ENCODE measurements at places on chromosomes 2 and 18.

DNA sequence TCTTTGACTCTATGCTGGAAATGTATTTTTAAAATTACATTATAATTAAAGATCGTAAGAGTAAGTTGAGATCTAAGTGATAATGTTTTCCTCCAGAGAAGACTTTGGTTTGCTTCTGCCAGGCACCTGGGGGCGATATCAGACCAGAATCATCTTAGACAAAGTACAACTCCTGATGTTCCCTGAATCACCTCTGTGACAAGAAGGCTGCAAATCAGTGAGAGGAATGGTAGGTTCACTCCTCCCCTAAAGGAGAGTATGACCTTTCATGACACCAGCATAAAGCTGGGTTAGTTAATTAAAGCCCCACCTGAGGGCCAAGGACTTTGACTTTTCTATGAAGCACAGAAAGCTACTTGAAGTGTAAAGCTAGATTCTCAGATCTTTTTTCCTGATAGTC is 114.4 kb upstream of the DTNA start:
- DNase-seq = no peak

DNA sequence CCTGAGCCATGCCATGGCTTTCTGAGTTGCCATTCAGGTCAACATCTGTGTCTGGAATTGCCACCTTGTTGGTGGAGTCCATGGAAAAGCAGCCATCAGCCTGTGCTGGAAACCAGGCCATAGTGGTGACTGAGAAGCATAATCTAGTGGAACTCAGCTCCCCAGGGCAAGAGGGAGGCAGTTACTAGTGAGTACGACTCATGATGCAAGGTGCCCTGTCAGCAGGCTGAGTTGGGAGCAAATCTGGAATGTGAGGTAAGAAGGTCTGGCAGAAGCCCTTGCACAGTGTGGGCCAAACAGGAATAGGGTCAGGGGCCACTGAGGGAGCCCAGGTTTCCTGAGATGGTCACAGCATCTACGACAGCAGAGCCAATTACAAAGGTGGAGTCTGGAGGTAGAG is 37.1 kb downstream of the SULT1C2 start:
- no peak for DNase-seq

- no peak for DNase-seq
Observed at GRCh38 chr2:36376319-36376765, 20.8 kb downstream of the CRIM1 start.

- DNase-seq = no peak
Observed at GRCh38 chr2:218861645-218862318, 2.2 kb downstream of the WNT6 start.

DNA sequence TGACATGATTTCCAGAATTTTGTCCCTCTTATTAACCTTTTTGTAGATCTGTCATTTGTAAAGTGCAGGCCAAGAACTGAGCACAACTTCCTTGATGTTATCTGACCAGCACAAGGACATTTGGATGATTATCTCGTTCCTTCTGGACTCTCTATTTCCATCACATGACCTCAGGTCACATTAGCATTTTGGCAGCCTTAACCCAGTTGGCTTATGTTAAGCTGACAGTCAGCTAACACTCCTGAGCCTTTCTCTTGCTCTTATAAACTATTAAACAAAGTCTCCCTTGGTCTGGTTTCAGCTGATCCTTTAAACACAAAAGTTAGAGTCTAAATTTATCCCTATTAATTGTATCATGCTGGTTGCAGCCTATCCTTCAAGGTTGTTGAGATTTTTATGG is 167.2 kb upstream of the RBBP8 start:
- DNase-seq = no peak

DNA sequence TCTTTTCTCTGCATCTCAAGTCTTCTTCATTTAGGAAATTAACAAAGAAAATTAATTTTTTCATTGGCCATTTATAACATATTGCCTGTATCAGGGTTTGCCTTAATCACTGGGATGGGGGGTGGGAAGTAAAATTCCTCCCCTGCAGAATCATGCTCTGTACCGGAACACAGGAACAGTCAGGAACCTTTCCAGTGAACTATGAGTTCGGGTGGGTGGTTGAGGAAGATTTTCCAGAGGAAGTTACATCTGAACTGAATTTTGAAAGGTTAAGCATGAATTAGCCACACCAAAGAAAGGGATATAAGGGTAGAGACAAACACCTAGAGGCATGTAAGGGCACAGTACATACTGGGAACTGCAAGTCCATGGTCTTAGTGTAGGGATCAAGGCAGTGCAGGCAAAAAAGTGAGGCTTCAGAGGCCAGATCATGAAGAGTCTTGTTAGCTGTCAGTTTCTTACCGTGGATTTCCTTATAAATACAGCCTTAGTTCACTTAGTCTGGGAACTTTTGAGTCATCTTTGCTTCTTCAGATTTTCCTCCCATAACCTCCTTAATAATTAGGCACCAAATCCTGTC is 55.6 kb downstream of the FAM117B start:
- no peak for DNase-seq

DNA sequence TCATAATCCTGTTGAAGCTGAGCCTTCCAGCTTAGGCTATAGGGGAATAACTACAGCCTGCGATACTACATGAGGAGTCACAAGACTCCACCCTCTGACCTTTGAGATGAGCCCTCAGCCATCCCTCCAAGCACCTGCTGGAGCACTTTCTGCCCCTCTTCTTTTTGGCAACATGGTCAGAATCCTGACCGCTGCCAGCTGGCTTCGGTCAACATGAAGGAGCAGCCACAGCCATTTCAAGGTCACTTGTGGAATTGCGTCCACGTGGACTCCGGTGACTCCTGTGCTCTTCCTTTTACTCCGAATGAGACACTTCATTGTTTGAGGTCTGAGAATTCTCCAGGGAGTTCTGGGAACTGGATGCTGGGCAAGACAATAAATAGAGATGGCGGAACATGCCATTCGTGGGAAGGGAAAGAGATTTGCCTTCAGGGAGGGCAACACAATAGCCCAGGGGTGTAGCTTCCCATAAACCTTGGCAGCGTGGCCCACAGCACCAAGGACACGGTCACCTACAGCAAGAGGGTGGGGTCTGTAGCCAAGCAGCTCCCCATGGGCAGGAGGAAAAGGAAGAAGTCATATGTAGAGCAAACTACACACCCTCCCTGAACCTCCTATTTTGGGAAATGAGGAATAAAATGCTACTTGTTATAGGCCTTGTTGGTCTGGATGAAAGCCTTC is 73.3 kb upstream of the PPP1CB start:
- DNase-seq = no peak

DNA sequence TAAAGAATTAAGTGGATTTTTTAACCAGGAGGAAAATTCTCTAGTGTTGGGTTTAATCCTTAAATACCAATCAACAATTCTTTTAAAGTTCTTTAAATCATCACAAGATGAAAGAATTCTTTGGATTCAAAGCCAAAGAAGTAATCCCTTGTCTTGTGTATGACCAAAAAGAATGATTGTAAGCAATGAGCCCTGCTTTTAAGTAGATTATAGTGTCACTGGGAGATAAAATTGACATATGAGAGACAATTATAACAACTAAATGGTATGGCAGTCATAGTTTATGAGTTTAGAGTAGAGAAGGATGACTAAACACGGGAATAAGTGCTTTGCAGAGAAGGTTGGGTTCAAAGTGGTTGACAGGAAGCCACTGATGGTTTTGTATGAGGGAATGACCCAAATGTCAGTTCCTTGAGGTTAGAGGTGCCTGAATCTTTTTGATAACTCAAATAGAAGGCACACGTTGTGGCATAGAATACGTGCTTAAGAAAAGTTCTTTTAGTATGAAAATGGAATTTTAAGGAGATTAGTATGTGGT is 199.6 kb upstream of the TCF4 start:
- no peak for DNase-seq

DNA sequence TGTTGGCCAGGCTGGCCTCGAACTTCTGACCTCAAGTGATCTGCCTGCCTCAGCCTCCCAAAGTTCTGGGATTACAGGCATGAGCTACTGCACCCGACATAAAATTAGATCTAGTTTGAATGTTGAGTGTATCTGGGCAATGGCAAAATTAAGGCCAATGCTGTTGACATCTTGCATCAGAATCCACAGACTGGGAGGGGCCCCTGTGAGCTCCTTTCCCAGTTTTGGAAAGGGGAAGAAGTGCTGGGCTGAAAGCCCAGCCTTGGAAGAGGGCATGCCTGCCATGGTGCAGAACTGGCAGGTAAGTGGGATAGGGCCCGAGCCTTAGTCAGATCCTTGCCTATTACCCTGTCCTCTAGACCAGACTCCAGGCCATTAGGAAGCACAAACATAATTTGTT is 4.5 kb upstream of the MYOM1 start:
- DNase-seq = no peak

DNA sequence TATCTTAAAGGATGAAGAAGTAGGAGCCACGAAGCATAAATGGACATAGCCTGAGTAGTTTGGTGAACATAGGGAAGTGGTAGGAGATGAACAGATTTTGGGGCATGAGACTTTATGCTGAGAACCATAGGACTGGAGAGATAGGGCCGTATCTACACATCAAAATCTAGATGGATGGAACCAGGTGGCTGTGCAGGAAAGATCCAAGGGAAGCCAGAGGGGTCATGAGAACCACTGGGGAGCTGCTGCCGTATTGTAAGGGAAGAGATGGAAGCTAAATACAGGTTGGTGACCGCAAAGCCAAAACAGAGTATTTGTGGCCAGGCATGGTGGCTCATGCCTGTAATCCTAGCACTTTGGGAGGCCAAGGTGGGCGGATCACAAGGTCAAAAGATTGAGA is 124.3 kb downstream of the TRIB2 start:
- DNase-seq = no peak

DNA sequence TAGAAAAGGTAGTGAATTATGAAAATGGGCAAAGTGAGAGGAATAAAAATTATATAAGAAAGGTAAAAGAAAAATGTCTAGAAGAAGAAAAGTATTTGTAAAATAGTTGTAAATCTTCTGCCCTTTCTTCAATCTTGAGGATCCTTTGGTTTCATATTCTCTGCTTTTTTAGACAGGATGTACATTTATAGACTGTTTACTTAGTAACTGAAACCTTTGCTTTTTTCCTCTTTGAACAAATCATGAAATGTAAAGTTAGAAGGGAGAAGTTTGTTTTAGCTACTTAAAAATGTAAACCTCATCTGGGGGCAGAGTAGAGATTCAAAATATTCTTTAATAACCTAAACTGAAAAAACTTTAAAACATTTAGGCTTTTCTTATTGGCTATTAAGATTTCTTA is 150.4 kb upstream of the ITGA4 start:
- no peak for DNase-seq

GRCh38 chr18:12318334-12318697 is 10.3 kb downstream of the TUBB6 start:
- no peak for DNase-seq

DNA sequence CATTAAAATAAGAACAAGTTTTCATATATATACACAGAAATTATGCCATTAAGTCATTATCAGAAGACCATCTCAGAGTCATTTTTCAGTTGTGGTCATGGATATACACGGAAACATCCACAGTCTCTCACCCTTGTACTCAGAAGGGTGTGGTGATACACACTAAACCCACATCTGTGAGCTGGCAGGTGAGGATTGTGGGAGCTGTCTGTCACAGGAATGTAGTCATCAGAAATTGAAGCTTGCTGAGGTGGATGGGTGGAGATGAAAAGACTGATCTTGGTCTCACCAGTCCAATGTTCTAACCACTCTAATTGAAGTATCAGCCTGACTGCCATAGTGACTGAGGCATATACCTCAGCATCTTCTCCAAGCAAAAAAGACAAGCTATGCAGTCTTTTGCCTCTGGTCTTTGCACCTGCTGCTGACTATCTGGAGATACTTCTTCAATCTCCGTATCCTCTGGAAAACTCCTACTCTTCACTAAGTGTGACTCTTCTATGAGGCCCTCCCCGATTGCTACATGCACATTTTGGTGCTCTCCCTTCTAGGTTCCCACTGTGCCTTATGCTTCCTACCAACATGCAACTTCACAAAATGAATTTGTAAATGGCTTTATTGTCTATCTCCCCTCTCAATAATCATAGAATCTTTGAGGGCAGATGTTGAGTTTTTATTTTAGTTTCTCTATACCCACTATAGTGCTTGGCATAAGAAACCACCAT is 232.8 kb downstream of the DYM start:
- no peak for DNase-seq

DNA sequence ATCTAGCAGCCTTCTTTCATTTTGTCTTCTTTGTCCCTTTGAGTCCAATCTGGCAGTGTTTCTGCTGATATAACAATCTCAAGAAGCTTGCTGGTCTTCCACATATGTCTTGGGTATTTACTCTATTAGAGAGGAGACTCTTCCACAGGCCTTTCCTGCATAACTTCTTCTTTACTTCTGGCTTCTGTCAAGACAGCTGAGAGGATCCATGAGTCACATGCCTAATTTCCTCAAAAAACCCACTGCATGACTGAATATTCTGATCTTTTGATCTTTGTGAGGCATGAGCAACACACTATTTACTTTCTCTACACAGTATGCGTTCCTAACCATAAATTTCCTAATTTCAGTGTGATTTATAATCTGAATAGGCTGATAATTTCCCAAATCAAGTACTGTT is 5.1 kb upstream of the DCC start:
- DNase-seq = no peak

DNA sequence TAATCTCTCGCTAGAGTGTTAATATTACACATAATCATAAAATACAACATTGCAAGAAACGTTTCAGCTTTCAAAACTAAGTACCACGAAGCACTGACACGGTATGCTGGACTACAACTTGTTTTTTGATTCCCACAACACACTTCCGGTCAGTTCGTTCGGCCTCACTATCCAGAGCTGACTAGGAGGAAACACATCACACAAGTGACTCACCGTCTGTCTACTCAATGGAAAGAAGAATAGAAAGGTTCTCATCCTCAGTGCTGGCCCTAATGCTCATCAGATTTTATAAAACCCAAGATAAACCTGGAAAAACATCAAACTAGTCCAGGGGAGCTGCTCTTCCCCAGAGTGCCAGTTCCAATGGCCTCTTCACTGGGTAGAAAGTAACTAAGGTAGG is 42.9 kb downstream of the ZNF385B start:
- DNase-seq = no peak

DNA sequence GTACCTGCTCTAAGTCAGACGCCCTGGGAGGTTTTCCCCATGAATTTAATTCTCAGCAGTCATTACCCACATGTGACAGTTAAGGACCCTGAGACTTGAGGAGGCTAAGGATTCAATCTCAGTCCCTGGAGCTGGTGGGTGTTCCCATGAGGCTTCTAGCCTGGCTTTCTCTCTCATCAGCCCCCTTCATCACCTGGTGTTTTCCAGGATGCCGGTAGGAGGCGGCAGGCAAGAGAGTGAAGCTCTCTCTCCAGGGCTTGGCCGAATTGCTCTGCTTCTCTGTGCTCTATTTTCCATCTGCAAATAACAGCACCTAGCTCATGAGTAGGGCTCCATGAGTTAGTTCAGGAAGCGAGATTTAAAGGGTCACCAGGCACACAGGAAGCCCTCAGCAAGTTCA is 241.9 kb downstream of the PTPRM start:
- no peak for DNase-seq

- no peak for DNase-seq
Observed at GRCh38 chr18:70228536-70228935, 23.0 kb upstream of the RTTN start.

All from effector memory CD8-positive, alpha-beta T cell (primary cell).